ENCODE measurements at places on chromosomes 4 and X. TPM values are rescaled to one million over a fixed set of nuclear protein-coding genes. Genes with fewer than 3 reads are reported as not detected.

GRCh38 chr4:83012200-83012686, 1.6 kb upstream of the LIN54 start:
- no peak for DNase-seq

DNA sequence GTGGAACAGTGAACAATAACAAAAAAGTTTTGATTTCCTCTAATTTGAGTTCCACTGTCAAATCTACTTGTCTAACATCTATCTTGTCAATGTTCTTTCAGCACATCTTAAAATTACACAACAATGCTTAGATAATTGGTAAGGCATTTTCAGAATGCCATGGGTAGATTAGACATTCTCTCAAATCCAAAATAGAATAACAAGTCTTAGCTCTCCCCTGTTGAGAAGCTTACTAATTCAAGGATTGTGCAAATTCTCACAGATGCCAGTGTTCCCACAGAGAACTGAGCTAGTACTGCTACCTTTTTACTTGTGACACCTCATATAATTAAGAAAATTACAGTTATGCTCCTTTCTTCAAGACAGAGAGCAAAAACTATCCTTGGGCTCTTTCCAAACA, 2442.0 kb downstream of the PCDH7 start:
- no peak for DNase-seq

GRCh38 chr4:40865696-40866095, 115.9 kb downstream of the NSUN7 start:
- DNase-seq, result no peak

GRCh38 chr4:31187979-31188378, 467.8 kb downstream of the PCDH7 start:
- no peak for DNase-seq

- no peak for DNase-seq
These were observed 694.6 kb upstream of the AGA start for GRCh38 chr4:178136736-178137345.

GRCh38 chr4:77453911-77454310, 151.7 kb upstream of the CXCL13 start:
- DNase-seq, result no peak

DNA sequence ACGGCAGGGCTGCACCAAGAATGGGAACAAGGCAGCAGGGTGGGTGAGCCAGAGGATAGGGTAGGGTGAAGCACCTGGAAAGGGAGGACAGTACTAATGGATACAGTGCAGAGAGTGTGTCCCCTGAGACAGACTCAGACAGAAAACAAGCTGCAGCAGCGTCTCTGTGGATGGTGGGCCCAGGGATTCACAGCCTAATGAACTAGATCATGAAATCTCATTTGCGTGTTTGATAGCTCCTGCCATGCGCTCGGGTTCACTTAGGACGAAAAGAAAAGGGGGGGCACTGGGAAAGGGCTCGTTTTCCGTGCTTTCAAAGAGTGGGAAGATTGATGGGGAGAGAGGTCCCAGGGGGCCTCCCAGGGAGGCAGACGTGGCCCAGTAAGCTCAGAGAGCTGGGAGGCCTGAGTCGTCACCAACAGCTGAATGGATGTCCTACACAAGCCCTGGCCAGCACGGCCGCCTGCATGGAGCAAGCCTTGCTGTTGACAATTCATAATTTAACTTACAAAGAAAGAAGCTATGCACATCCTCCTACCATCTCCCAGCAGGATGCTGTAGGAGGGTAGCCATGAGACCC, 446.9 kb downstream of the BCOR start:
- DNase-seq, result no peak

DNA sequence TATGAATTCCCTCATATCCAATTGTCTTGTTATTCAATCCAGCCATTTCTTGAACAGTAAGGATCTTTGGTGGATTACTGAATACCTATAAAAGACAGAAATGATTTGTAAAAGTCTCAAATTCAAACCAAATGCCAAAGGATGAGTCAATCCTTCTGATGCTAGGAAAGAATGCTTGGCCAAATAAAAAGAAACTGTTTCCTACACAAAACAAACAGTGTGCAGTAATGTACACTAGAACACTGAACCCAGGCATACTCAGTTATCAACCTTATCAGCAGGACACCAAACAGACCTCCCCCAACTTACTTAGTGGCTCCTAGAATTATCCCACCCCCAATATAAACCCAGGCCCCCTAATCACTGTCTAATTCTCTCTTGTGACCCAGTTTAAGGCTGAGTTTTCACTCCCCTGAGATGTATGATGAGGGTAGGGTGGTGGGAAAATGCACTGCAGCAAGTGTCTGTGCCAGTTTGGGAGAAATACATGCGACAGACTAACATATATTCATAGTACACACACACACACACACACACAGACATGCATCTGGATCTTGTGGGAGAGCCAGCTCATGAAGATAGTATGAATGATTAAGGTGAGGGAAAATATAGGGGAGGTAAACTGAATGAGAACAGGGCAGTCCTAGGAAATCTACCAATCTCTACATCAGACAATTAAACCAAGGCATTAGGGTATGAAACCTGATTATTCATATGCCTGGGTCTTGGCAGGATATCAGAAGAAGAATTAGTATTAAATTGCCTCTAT, 35.0 kb downstream of the CLDN2 start:
- no peak for DNase-seq

- no peak for DNase-seq
These were observed 25.6 kb upstream of the TCEANC start for GRCh38 chrX:13627306-13627705.

DNA sequence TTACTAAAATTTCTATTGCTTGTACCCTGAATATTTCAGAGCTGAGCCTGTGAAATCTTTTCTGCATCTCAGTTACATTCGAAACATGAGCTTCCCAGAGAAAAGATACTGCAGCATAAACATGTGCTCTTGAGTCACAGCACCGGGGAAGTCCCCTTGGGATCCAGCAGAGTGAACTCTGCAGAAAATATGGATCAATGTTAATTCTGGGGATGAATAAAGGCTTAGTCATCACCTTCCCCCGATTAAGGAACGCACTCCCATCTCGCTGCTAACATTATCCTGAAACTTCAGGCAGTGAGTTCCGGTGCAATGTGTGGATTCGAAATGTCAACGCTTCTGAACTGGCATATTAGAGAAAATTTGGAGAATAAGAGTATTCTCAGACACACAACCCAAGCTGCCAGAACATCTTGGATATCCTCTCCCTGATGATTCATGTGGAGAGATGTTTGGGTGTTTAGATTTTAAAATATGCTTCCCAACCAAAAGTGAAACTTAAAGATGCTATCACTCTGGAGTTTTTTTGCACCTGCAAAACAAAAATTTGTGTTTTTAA, 90.8 kb downstream of the IRF2 start:
- DNase-seq, result peak; percentile 44

DNA sequence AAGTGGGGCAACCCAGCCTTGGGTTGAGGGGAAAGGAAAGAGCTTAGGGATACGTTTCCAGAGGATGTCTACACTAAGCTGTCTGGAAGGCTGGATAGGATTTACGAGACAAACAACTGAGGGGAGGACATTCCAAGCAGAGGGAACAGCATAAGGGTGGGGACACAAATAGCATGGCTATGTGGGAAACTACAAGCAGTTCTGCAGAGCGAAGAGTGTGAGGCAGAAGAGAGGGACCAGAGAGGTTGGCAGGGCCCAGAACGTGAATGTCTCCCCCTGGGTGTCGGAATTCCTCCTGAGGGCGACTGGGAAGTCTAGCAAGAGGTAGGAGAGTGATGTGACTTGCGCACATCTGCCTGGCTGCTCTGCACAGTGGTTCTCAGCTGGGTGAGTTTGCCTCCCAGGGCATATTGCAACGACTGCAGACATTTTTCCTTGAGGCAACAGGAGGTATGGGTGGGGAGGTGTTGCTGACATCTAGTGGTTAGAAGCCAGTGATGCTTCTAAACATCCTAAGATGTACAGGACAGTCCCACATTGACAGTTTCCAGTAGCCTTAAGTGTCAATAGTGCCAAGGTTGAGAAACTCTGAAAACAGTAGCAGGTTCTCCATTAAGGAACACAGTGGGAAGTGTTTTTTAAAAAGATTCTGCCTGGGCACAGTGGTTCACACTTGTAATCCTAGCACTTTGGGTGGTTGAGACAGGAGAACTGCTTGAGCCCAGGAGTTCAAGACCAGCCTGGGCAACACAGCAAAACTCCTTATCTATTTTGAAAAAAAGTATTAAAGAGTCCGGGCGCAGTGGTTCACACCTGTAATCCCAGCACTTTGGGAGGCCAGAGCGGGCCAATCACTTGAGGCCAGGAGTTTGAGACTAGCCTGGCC, 9.2 kb downstream of the NDUFA1 start:
- DNase-seq, result peak; percentile 54

GRCh38 chr4:180391613-180392012, 1851.6 kb upstream of the TENM3 start:
- DNase-seq, result no peak

DNA sequence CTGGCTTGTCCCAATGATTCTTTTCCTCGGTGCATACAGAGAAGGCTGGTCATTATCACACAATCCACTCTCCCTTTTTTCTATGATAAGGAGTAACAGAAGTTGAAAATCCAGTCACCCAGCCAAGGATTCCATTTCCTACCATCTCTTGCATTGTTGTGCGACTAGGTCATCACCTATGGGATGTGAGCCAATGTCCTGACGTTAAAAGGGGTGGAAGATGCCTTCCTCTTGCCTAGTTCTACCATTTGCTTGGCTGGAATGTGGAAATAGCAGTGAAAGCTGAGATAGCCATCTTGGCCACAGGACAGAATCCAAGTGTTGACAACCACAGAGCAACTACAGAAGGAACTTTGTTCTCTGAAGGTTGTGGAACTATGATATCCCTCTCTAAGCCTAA, 132.2 kb upstream of the KIT start:
- peak; percentile 67 for DNase-seq

GRCh38 chr4:1466034-1466862, 60.0 kb upstream of the NKX1-1 start:
- no peak for DNase-seq

- DNase-seq, result peak; percentile 30
These were observed 36.0 kb downstream of the CXCL8 start for GRCh38 chr4:73776321-73776729.

DNA sequence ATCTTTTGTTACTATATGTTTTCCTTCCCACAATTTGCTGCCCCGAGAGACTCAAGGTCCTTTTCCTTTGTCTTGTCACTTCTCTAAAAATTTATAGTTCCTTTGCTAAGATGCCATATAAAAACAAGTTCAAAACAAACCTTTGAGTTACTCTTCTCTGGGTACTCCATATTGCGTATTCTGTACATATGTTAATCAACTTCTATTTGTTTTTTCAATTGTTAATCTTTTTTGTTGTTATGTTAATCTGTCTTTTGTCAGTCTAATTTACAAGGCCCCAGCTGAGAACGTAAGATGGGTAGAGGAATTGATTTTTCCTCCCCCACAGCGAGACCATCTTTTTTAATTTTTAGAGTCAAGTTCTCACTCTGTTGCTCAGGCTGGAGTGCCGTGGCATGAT, 7.2 kb upstream of the PPEF2 start:
- DNase-seq, result no peak

GRCh38 chrX:40468033-40468846, 112.5 kb upstream of the ATP6AP2 start:
- DNase-seq, result peak; percentile 69

DNA sequence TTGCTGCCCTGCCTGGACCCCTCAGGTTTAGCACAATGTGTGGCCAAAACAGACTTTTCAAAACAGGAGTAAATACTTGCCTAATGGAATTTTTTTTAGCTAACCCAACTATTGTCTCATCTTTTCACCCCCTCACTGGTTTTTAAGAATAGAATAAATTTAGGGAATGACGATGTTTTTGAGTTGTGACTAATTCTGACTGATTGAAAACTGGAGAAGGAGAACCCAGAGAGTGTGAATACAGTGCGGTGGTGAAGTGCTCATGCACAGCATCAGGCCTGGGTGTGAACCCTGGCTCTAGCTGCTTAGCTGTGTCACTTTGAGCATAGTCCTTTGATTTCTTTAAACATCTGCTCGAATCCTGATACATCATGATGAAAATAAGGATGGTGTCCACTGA, 10.5 kb downstream of the ANTXR2 start:
- no peak for DNase-seq

DNA sequence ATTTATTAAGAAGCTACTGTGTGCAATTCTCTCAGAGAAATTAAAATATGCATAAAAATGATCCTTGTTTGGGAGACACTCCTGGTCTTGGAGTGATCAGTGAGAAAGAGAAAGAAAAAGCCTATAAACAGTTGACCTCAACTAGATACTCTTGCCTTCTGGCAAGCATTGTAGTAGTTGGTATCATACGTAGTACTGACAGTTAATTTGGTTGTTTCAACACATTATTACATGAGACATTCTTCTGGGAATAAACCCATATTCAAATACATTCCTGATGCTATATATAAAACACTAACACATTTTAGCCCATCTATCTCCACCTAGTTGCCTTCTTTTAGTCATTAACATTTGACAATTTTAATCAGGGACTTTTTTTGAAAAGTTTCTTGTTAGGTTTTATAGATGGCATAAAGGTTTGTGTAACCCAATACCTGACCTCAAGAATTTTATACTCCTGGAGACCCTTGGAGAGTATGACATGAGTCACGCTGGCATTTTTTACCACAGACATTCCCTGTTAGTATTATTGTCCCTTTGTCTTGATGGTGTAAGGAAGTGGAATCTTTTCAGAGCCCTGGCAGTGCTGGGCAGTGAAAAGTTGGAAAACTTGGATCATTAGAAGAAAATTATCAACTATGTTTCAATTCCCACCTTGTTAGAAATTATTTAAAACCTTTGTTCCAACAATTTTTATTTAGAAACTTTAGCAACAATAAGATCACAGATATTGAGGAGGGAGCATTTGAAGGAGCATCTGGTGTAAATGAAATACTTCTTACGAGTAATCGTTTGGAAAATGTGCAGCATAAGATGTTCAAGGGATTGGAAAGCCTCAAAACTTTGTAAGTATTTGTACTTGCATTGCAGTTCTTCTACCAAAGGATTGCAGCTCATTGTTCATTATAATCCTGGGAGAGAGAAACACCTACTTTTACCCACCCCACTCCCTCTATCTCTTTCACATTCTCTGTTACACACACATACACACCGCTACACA, 167.1 kb upstream of the PACRGL start:
- DNase-seq, result peak; percentile 93

The UGT2B10 gene
- total RNA-seq, result not detected

The AADAT gene
- 2.8 TPM for total RNA-seq

The FRG2 gene
- total RNA-seq, result 1.0 TPM

The SHOX gene
- 0.08 TPM for total RNA-seq

The ADH4 gene
- total RNA-seq, result not detected

The ADAMTS3 gene
- 6.4 TPM for total RNA-seq
